ENCODE measurements at places on chromosomes 12 and 14.

GRCh38 chr14:102208741-102209140 lies 69.0 kb downstream of the WDR20 start:
- DNase-seq: no peak

GRCh38 chr12:132182711-132183365 lies 38.6 kb downstream of the NOC4L start:
- DNase-seq: no peak

DNA sequence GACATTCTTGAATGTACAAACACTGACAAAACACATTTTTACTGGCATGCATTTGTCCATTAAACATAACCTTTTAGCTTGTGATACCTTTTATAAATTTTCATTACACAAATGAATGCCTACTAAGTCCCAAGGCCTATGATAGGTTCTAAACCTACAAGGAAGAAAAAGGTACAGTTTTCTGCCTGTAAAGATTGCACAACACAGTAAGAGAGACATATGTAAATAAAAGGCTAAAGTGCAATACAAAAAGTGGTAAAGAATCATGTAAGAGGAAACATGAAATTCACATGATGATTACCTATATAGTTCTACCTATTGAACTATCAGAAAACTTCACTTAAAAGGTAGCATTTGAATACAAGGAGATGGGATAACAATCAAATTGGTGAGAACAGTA lies 14.6 kb upstream of the ARID4A start:
- DNase-seq: no peak

DNA sequence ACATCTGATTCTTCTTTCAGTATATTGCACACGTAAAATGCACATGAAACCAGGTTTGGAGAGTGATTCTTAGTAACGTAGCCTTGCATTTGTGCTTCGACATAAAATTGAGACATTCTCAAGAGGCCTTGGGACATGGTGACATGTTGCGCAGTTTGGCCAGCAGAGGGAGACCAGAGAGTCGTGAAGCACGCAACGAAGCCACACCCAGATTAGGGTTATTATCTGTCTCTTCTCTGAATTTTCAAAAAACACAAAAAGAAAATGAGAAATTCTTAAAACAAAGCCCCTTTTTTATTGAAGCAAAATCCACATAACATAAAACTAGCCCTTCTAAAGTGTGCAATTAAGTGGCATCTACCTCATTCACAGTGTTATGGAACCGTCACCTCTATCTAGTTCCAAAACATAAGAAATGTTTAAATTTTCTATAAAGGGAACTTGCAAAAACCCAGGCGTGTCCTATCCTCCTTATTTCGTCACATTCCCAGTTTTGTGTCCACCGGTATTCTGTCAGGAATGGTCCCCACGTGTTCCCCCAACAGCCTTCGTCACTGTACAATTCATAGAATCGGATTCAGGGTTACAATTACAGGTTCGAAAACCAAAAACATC lies 108.8 kb upstream of the ATF7IP start:
- peak; percentile 20 for DNase-seq

- no peak for DNase-seq
Observed at GRCh38 chr12:11746024-11746771, 96.7 kb downstream of the ETV6 start.

- no peak for DNase-seq
Observed at GRCh38 chr14:23544511-23545447, 6.8 kb downstream of the ZFHX2 start.

- no peak for DNase-seq
Observed at GRCh38 chr14:38646391-38646790, 390.5 kb upstream of the CLEC14A start.

- DNase-seq: peak; percentile 5
Observed at GRCh38 chr12:47079468-47079980, at the start of the genes AMIGO2 and PCED1B. TSS of gene AMIGO2 (minus strand) at chr12:47079959. CDS start at chr12:47079002, 957 bp downstream. TSS of gene PCED1B (plus strand) at chr12:47079621. CDS start at chr12:47235064, 155,443 bp downstream.

DNA sequence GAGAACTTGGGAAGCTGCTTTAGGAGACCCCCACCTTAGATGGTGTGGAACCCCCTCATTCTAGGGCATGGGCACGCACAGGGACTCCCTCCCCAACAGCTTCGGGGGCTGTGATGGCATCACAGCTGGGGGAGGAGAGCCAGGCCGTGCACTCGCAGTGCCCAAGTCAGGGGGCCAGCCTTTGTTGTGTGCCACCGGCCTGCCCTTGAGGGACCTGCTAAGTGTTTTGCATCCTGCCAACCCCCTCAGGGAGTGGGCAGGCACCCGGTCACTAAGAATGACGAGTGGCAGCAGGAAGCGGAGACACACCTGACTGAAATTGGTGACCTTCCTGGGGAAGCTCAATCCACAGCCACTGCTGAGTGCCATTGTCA lies 334.9 kb upstream of the SFSWAP start:
- no peak for DNase-seq

DNA sequence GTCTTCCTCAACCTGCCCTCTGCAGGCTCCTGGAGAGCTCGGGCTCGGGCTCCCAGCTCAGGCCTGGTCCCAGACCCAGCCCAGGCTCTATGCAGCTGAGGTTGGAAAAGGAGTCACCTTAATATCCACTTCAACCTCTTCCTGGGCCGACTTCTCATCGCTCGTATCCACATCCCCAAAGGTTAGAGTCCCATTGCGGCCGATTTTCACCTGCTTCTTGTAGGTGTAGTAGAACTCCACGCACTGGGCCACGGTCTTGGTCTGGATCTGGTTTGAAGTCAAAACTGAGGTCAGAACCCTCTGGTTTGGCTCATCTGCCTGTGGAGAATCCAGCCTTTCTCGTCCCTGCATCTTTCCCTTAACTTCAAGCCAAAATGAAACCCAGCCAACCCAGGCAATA lies 8.4 kb upstream of the PNMA1 start:
- no peak for DNase-seq

GRCh38 chr14:43647302-43647701 lies 859.8 kb downstream of the FSCB start:
- DNase-seq: no peak

- no peak for DNase-seq
Observed at GRCh38 chr14:73851000-73851399, 631 bp upstream of the PTGR2 start.

DNA sequence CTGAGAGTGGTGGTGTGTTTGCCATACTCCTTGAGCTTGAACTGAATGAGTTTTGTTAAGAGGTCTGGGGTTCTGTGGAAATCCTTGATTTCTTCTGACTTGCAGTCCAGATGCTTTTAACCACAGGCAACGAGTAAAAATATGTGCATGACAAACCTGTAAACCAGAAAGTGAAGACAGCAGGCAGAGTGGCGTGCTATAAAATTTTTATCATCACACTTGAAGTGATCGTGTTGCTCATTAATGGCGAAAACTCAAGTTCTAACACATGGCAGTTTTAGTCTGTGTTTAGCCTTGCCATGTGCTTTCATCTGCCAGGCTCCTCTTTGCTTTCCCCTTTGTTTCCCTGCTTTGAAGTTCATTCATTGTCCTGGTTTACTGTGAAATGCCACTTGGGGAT lies 28.0 kb downstream of the TXNRD1 start:
- no peak for DNase-seq

- no peak for DNase-seq
Observed at GRCh38 chr12:131805421-131805820, 22.8 kb upstream of the MMP17 start.

- DNase-seq: no peak
Observed at GRCh38 chr12:57142727-57143126, 4.7 kb downstream of the LRP1-AS start.

- DNase-seq: no peak
Observed at GRCh38 chr14:64790478-64790877, 86.3 kb downstream of the PLEKHG3 start.

DNA sequence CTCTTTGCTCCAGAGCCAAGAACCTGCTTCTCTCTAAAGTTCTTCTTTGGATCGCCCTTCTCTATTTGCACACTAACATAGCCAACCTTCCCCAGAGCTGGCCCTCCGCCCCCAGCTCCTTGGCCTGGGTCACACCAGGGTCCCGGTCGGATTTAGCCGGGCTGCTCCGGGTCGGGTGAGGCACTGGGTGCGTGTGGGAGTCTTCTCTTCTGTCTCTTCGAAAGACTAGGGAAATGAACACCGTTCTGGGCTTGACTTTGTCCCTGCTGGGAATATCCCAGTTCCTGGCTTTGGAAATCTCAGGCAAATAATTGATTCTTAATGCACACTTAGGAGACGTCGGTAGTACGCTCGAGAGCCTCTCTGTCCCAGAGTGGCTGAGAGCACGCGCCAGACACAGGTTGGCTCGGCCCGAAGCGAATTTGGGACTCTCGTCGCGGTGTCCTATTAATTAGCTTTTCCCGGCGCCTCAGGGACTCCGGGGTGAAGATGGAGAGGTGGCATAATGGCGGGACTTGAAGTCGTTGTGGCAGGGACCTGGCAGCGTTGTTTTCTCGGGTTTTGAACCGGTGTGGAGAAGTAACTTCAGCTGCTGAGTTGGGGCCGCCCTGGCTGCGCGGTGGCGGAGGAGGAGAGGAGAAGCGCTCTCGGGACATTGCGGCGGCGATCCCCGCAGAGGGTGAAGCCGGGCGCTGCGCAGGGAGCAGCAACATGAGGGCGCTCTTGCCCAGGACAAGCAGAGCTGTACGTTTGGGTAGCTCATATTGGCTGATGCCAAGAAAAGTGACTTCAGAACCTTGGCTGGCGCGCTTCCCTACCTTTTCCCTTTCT lies 7.5 kb downstream of the FOXG1 start:
- DNase-seq: no peak

- DNase-seq: no peak
Observed at GRCh38 chr12:120267736-120268135, 2.2 kb upstream of the PXN start.

- DNase-seq: no peak
Observed at GRCh38 chr14:53260928-53261327, 107.8 kb upstream of the DDHD1 start.

DNA sequence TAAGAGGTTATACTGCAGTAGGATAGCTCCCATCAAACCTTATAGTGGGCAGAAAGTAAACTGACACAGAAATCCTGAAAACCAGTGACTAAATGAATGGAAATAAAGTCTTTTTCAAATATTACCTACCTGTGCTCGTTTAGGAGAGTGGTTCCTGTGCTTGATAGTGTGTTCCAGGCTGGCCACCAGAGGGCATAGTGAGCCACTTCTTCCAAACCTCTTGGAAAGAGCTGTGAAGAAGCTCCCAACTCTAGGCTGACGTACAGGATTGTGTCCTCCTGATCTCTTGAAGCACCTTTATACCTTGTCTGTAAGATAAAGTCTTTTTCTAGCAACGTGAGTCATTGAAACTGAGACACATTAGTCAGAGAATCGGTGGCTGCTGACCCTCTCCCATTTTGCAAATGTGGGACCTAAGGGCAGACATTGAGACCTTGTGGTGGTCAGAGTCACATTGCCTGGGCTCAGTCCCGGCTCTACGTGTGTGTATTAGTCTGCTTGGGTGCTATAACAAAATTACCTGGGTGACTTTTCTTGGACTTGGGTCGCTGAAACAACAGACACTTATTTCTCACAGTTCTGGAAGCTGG lies 17.6 kb downstream of the TDP1 start:
- DNase-seq: no peak

DNA sequence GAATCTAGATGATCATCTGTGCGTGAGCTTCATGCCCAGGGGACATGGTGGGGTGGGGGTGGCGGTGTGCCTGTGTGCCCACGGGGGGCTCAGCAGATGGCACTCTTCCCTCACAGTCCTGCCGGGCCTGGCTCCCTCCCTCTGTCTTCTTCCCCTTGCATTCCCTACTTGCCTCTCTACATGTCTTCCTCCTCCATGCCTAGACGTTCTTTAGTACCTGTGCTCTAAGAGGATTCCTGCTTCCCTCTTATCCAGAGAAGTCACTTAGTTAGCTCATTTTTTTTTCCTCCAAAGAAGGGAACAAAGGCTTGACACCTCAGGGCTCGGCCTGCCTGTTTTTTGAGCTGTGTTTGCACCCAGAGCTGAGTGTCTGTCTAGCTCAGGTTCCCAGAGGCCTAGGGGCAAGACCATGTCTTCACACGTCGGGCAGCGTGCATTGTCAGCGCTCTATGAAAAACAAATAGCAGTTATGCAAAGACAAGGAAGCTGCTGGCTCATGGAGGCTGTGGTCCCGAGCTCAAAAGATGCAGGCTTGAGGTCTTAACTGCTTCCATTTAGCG lies 48.8 kb downstream of the NINJ2 start:
- DNase-seq: no peak

DNA sequence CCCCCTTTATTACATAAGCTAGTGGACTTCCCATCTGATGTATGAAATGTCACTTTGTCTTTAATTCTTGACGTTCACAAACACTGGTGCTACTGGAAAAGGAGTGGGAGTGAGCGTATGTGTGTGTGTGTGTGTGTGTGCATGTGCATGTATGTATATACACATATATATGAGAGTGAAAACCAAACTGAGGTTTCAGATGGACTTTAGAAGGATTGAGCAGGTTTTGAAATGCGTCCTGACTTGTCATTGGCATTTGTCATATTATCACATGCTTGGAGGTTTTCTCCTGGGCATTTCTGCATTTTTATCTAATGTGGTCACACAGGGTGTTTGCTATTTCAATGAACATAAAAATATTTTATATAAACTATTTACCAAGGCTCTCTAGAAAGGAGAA lies 1085.9 kb downstream of the BCL11B start:
- DNase-seq: no peak

DNA sequence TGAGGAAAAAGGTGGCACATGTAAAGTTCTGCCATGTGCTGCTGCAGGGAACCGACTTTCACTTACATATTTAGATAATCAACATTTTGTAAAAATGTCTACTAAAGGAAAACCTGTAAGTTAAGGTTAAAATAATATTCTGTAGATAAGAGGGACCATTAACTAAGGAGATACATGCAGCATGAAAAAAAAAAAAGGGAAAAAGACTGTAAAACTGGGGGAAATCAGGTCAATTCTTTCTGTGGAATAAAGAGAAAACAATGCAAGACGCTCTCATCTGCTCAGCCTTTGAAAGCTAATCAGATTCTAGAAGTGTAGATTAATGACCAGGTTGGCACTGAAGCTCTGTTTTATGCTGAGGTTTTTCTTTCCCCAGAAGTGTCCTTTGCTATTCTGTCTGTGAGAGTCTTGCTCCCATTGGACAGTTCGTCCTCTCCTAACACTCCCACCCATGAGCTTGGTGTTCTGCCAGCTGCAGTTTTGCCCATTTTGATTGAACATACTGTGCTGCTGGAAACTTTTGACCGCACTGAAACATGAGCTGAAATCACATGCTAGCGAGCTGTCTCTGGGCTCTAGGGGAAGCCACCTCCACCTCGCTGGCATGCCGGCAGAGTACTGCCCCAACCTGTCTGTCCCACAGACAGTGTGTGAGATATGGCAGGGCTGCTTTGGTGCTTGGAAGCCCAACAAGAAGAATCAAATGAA lies 39.7 kb downstream of the PPTC7 start:
- peak; percentile 28 for DNase-seq

GRCh38 chr12:85057370-85057963 lies 21.3 kb downstream of the LRRIQ1 start:
- DNase-seq: no peak

GRCh38 chr12:56202366-56202765 lies 13.1 kb upstream of the SMARCC2 start:
- no peak for DNase-seq

GRCh38 chr12:108129017-108129812 lies at the start of gene WSCD2:
TSS of gene WSCD2 (plus strand) at chr12:108129288. CDS start at chr12:108195833, 66,545 bp downstream.
- DNase-seq: no peak

- DNase-seq: no peak
Observed at GRCh38 chr12:128644664-128645296, 179.0 kb downstream of the SLC15A4 start.

- DNase-seq: no peak
Observed at GRCh38 chr12:115374480-115375185, 690.7 kb upstream of the TBX3 start.

- no peak for DNase-seq
Observed at GRCh38 chr14:88188745-88189416, 134.2 kb downstream of the KCNK10 start.

- no peak for DNase-seq
Observed at GRCh38 chr14:84442521-84442920, 1087.4 kb upstream of the FLRT2 start.
